ENCODE measurements at places on chromosomes 5 and 9. TPM values are rescaled to one million over a fixed set of nuclear protein-coding genes. Genes with fewer than 3 reads are reported as not detected.
A peak's percentile ranks its signal among the peaks of the same experiment; 100 is the strongest.

DNA sequence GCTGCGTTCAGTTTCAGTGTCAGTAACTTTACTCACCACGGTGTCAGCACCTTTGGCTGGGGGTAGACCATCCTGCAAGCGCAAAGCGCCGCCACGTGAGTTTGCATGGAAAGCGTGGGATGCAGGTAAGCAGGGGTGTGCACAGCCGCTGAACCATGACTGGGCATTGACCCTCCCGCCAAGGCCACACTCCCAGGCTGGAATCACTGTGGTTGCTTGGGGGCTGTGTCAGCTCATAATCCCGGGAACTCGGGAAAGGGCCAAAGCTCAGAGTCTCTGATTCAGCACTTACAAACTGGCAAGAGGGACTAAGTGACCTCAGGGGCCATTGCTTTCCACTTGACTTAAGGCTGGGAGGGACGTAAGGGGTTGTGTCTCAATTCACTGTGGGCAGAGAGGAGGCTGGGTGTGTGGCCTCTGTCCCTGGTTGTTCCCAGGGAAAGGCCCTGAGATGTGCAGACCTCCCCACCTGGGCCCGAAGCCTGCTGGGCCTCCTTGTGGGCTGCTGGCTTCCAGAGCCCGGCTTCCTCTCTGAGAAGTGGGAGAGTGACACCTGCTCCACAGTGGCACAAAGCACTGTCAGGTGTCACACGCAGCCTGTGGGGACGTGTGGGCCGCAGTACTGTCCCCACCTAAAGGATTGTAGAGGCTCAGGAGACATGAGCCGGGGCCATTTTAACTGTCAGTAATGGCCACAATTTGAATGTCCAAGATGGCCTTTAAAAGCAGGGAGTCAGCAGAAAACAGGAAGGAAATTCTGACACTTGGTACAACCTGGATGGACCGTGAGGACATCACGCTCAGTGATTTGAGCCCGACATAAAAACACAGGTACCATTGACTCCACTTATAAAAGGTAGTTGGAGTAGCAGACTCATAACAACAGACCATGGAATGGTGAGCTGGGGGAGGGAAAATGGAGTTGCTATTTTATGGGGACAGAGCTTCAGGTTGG lies 16.7 kb downstream of the ABO start:
- no peak for ATAC-seq

The DOCK8 gene
- total RNA-seq: 27.6 TPM

DNA sequence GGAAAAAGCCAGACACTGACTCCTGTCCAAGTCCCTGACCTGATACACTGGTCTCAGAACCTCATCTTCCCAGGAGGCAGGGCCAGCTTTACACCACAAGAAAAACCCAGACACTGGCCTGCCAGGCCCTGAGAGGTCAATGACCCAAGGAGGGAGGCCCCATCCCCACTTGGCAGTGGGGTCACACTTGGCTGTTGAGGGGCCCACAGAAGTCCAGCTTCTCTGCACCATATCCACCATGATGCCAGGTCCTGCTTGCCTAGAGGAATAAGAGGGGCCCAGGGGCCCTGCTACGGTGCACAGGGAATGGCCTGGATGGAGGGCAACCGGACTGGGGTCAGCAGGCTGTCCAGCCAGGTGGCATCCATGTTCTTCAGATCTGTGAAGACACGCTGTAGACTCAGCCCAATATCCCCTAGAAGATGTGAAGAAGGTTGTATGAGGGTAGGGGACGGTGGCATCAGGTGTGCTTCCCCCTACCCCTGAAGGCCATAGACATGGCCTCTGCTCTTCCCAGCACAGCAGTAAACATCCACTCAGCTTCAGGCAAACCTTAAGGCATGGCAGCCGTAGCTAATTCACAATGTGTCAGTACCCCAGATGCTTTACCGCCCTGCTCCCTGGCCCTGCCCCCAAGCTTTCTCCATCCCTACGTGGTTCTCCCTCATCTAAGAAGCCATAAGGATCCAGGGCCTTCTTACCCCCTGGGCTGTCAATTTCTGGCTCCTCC lies 6.7 kb downstream of the IRF1 start:
- no peak for ATAC-seq

GRCh38 chr9:121819428-121820231 lies 168.2 kb downstream of the DAB2IP start:
- ATAC-seq: no peak

DNA sequence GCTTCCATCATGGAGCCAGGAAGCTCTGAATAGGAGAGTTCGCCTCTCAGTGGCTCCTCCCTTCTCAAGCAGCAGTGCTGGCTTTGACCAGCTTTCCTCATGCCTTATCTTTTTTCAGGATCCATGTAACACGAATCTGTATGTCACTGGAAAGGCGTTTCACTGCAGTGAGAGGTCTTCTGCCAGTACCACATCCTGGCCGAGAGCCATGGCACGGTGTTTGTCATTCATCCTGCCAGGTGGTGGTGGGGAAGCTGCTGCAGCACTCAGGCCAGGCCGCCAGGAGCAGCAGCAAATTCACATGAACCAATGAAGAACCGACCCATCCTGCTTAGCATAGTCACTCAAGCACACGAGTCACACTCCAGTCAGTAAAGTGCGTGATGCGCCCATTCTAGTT lies 179.0 kb downstream of the FANCC start:
- ATAC-seq: no peak

The IQGAP2 gene
- total RNA-seq: 22.1 TPM

The RNF183 gene
- 0.37 TPM for total RNA-seq

The SLC34A1 gene
- total RNA-seq: not detected

- ATAC-seq: no peak
Measured at GRCh38 chr5:83931969-83932368, 211.3 kb upstream of the HAPLN1 start.

DNA sequence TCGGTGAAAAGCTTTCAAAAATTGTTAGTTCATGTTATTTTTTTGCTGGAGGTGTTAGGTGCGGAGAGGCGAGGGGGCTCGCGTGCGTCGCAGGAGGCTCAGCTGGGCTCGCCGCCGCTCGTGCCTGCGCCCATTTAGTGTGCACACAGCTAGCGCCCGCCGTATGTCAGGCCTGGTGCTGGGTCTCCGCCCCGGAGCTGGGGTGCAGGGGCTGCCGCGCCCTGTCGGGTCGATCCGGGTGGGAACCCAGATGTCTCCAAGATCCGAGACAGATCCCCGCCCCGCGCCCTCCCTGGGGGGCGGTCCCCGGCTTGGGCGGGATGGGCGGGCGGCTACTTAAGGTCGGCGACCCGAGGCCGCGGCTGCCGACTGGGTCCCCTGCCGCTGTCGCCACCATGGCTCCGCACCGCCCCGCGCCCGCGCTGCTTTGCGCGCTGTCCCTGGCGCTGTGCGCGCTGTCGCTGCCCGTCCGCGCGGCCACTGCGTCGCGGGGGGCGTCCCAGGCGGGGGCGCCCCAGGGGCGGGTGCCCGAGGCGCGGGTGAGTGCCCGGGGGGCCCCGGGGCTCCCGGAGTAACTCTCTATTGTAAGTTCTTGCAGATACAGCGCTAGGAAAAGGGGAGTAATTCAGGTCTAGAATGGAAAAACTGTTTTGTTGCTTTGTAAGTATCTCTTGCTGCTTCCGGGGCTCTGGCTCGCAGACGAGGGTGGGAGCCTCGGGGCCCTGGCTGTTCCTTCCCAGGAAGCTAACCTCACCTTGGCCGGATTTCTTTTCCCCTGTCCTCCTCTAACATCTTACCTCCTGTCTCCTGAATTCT lies 31.7 kb downstream of the GSN start:
- peak; percentile 65 for ATAC-seq

DNA sequence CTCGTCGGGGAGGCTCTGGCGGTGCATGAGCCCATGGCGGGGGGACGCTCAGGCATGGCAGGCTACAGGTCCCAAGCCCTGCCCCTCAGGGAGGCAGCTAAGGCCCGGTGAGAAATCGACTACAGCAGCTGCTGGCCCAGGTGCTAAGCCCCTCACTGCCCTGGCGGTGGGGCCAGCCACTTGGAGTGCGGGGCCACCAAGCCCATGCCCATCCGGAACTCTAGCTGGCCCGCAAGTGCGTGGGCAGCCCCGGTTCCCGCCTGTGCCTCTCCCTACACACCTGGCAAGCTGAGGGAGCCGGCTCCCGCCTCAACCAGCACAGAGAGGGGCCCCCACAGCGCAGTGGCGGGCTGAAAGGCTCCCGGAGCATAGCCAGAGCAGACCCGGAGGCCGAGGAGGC lies 1896.9 kb upstream of the CDH6 start:
- peak; percentile 25 for ATAC-seq

The REEP2 gene
- total RNA-seq: 32.0 TPM

The OTULIN gene
- total RNA-seq: 23.8 TPM

The PCDHB5 gene
- 3.2 TPM for total RNA-seq

- ATAC-seq: peak; percentile 16
Measured at GRCh38 chr5:138748630-138749081, 4.6 kb upstream of the CTNNA1 start.

- ATAC-seq: no peak
Measured at GRCh38 chr9:137691646-137692351, 73.0 kb downstream of the EHMT1 start.

The TEX48 gene
- total RNA-seq: not detected

The AGXT2 gene
- not detected for total RNA-seq

DNA sequence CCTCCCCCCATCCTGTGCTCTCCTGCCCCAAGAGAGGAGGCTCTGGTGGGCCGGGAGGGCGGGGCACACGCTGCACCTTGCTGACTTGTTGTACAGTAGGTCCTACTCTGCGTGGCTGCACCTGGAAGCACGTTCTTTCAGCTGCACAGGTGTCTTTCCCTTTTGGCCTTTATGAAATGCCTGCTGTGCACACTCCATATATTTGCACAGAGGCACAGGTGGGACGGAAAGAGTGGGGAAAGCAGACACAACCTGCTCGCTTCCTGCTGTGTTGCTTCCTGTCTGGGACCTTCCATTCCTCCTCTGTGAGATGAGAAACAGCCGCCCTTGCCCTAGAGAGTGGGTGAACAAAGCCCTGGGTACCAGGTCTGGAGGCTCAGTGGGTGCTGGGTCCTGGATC lies 4.8 kb downstream of the USP20 start:
- ATAC-seq: no peak

DNA sequence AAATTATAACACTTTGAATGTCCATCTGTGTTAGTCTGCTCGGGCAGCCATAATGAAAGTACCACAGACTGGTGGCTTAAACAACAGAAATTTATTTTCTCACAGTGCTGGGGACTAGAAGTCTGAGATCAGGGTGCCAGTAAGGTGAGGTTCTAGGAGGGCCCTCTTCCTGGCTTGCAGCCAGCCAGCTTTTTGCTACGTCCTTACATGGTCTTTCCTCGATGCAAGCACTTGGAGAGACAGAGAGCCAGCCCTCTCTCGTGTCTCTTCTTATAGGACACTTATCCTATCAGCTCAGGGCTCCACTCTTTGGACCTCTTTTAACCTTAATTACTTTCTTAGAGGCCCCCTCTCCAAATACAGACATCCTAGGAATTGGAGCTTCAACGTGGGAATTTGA lies 351.8 kb downstream of the SPOCK1 start:
- no peak for ATAC-seq

- ATAC-seq: no peak
Measured at GRCh38 chr5:123441408-123441807, 18.2 kb upstream of the CEP120 start.

DNA sequence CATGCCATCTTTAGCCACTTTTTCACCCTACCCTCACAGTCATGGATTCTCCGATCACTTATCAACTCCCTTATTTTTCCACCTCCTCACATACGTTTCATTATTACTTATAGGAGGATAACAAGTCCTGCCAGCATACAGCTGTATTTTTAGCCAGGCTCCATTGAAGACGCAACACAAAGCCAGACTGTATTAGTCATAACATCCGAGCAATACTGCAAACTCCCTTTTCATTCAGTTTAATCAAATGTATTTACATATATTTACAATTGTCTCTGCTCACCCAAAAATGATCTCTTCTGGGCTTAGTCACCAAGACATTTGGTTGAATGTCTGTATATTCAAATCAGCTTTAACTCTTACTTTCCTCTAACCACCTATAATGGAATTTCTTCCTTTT lies 126.4 kb upstream of the PRLR start:
- no peak for ATAC-seq

The PCDHB10 gene
- 4.1 TPM for total RNA-seq

DNA sequence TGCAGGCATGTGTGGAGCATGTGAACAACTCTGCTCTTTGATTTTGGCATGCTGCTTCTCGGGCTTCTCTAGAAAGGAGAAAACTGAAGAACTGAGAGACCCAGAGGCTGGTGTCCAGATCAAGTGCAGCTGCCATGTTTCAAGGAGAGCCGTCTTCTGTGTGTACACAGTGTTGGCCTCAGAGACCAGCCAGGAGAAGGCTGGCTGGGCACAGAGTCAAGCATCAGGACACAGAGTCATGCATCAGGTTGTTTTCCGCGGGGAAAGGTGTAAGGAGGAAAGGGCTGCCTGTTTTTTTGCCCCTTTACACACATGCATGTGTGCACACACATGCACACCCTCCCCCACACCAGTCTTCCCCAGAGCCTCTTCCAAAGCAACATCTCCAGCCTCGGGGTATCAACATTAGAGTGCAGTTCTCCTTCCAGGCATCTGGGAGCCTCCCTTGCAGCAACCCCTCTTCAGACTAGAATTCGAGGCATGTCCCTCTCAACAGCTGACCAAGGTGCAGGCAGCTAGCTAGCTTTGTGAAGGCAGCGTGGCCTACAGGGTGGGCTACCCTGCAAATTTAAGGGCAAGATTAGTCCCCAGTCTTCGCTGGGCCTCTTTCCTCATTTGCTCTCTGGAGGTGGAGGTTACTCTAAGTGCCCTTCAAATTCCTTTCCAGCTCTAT lies 180.9 kb downstream of the AOPEP start:
- ATAC-seq: no peak

- no peak for ATAC-seq
Measured at GRCh38 chr5:126826619-126827215, 49.8 kb downstream of the LMNB1 start.

The GRXCR2 gene
- total RNA-seq: not detected

- ATAC-seq: no peak
Measured at GRCh38 chr5:5886812-5887486, 464.5 kb downstream of the ICE1 start.

DNA sequence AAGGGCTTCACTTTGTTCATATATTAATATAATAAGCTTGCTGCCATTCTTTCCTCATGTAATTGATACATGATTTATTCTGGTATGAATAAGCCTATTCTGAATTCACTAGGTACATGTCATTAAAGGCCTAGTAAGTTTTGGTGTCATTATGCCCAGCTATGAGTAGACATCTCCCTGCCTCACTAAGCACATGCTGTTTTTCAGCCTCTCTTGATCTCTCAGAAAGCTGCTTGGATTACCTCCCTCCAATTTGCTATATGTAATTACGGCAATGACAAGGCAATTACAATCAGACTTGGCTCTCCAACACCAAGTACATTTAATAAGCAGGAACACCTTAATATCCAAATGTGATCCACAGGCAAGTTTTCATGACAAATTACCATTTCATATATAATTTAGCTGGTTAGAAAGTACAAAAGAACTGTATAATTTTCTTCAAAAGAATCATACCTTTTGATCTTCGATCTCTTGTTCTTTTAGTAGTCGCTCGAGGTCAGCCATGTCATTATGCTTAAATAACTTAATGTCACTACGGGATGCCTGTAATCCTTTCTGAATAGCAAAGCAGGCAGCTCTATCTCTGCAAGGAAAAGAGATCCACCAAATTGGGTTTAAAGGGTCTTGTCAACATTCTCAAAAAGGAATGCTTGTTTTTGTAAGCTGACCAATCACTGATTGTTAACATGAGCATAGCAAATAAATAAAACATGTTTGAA lies 56.3 kb downstream of the SPTLC1 start:
- no peak for ATAC-seq

GRCh38 chr9:108663422-108663821 lies 192.4 kb downstream of the ACTL7B start:
- ATAC-seq: no peak
